ENCODE measurements at places on chromosomes 2 and 18.

GRCh38 chr18:57014772-57015413 lies 132.0 kb upstream of the BOD1L2 start:
- no peak for DNase-seq

GRCh38 chr2:154422251-154422650 lies 276.2 kb upstream of the KCNJ3 start:
- no peak for DNase-seq

DNA sequence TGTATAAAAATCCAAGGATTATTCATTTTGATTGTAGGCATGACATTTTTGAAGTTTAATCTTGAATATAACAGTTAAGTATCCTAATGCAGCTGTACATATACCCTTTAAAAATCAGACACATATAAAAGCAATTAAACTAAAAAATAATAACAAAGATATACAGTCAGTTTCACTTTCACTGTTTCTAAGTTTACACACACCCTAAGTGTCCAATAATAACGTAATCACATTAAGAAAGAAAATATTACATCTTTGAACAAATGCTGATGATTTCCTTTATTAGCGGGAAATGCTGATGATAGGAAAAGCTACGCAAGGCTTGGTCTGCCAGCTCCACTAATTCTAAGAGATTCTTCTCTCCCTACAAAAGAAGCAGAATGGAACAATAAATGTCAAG lies 38.8 kb downstream of the RTTN start:
- no peak for DNase-seq

GRCh38 chr2:241862093-241862492 lies 3.4 kb upstream of the PDCD1 start:
- DNase-seq, result no peak

GRCh38 chr2:1935476-1935875 lies 191.2 kb upstream of the PXDN start:
- DNase-seq, result no peak

DNA sequence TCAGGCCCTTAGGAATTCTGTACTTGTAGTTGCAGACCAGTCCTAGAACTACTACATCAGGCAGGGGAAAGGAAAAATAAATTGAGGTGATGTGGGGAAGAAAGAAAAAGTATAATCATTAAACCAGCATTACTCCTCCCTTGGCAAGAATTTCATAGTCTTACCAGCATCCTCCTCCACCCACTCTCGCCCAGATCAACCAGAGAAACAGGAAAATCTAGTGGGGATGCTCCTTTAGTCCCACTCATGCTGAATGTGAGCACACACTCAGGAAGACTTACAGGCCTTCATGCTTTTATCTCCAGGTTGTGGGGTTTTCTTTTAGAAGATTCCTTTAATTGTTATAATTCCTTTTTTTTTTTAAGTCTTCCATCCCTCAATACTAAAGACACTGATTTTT lies 129.3 kb upstream of the CCDC150 start:
- no peak for DNase-seq

DNA sequence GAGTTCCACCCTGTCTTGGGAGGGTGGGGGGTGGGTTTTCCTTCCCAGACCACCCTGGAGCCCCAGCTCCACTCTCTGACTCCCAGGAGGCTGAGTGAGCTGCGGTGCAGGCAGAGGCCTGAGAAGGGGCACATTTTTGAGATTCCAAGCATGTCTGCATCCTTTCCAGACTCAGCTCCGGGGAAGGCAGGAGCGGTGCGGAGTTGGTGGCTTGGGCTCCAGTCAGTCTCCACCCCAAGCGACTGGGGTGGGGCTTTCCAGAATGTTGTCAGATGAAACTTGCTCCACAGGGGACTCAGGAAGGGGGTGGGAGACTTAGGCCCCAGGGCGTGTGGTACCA lies 44.2 kb upstream of the HS6ST1 start:
- no peak for DNase-seq

All from stimulated activated CD8-positive, alpha-beta memory T cell treated with anti-CD3 and anti-CD28 coated beads, Interleukin-15, amount 100 ng/mL, for 1 hour (primary cell).